Effector memory CD4-positive, alpha-beta T cell (primary cell): ENCODE measurements at places on chromosomes 11 and 22.

DNA sequence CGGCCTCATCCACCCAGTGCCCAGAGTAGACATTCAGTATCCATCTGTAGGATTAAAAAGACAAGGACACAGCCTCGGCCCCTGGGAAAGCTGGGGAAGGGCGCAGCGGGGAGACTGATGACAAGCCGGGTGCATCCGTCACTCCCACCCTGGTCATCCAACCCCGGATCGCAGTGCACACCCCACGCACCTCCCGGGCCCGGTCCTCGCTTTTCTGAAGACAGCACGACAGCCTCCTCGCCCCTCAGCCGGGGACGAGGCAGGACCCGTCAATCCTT, 1.1 kb downstream of the FCHSD2 start:
- DNase-seq: no peak

- no peak for DNase-seq
Observed at GRCh38 chr11:133908827-133909226, 47.9 kb downstream of the IGSF9B start.

DNA sequence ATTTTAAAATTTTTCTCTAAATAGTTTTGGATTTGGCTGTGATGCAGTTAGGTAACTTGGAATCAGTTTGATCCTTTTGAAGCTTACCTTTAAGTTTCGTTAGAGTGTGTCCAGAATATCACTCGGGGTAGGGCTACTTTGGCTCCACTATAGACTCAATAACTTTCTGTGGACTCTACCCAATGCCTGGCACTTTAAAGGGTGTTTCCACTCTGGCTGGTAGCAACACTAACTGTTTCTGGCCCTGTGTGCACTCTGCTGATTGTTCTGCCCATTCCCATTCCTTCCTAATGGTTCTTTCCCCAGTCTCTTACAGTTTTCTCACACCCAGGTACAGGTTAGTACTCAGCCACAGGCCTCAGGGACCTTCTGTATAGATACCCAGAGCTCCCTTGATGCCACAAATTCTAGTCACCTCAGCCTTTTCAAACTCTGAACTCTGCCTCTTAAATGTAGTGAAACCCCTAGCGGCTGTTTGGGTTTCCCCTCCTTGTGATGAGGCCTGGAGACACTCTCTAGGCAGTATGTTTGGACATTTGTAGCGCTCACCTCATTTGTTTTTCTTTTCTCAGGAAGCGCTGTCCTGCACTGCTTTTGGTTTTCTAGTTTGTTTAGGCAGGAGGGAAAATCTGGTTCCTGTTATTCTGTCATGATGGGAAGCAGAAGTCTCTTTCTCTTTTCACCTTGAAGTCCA, 16.8 kb downstream of the CUL5 start:
- no peak for DNase-seq

DNA sequence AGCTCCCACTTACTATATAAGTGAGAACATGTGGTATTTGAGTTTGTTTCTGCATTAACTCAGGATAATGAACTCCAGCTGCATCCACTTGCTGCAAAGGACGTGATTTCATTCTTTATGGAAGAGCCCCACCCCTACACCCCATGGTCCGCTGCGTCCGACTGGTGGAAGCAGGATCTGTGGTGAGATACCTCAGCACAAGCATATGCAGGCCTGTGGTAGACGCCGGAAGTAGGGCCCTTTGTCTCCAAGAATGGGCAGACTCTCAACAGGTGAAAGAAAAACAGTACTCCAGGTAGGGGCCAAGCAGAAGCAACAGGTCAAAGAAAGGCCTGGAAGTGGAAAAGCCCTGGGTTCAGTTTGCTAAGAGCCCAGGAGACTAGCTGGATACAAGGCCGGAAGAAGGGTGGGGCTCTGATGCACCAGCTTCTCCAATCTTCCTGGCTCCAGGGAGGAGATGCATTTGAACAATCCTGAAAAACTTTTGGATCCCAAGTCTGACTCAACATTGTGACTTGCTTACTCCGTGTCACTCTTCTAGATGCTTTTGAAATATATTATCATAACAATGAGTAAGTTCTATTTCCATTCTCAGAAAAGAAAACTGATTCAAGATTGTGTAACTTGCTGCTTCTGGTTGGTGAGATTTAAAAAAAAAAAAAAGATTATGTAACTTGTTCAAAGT, 30.4 kb downstream of the NEAT1 start:
- DNase-seq: no peak

DNA sequence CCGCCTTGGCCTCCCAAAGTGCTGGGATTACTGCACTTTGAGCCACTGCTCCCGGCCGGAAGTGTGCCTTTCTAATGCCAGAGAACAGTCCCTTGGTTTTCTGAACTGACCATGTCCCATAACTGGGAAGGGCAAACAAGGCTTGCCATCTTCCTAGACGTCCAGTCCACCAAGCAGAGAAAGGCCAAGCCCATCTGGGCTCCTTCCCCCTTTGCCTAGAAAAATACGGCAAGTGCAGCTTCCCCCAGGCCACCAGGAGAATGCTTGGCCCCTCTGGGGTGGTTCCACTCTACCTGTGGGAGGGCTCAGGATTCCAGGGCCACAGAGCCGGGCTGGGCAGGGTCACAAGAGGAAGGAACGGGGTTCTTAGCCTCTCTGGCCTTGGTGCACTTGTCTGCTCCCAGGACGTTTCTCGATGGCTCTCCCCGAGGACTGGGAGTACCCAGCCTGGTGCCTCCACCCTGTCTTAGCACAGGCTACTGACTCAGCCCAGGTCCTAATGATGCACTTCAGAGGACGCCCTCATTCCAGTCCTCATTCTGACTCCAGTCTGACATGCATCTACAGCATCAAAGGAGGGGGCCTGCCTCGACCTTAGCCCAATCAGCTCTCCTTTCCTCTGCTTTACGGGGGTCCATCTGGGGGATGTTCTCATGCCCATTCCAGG, 1.2 kb downstream of the USP2 start:
- no peak for DNase-seq

DNA sequence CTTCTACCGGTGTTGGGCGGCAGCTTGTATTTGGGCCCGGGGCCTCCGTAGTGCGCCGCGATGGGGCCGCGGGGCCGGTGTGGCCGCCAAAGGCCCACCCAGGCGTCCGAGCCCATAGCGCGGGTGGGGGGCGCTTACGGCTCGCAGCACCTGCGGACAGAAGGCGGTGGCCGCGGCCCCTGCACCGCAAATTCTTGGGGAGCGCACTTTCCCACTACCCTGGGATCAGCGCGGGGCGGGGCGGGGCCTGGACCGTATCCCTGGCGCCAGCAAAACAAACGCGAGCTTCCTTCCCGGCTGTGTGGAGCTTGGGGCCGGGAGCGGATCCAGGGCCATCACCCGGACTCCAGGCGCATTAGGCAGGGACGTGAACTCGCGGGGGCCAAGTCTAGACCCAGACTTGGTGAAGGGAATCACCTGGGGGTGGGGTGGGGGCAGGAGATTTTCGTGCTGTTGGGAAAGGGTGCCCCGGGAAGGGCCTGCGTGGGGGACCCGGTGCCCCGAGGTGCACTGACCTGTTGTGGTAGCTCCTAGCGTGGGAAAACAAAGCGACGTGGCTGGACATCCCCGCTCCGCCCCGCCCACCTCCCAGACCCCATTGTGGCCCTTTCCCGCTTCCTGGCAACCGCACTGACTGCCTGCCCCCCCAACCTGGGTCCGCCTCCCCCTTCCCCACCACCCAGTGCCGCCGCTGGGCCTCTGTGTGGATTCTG, 2.3 kb upstream of the TYMP start:
- no peak for DNase-seq
